Stimulated activated CD4-positive, alpha-beta T cell treated with anti-CD3 and anti-CD28 coated beads, Interleukin-12 subunit alpha, Interleukin-12 subunit beta, amount 100 ng/mL, for 24 hours (primary cell): ENCODE measurements at places on chromosomes 3 and 15.

DNA sequence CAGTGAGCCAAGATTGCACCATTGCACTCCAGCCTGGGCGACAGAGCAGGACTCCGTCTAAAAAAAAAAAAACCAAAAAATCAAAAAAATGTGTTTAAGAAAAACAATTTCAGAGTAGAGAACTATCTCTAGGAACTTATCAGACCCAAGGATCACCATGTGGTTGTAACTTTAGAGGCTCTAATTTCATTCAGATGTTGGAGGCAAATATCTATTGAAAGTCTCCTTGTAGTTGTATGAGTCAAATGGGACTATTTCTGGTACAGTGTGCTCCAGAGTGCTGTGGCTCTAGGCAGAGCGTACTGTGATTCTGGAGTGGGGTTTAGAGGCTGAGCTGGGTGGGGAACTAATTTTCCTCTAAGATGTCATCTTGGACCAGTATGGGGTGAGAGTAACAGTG, 398.7 kb downstream of the SHQ1 start:
- DNase-seq: no peak

- DNase-seq: no peak
These were observed 395.2 kb upstream of the TPM1 start for GRCh38 chr15:62647202-62647842.

GRCh38 chr3:47741925-47742324, 39.8 kb downstream of the SMARCC1 start:
- no peak for DNase-seq

DNA sequence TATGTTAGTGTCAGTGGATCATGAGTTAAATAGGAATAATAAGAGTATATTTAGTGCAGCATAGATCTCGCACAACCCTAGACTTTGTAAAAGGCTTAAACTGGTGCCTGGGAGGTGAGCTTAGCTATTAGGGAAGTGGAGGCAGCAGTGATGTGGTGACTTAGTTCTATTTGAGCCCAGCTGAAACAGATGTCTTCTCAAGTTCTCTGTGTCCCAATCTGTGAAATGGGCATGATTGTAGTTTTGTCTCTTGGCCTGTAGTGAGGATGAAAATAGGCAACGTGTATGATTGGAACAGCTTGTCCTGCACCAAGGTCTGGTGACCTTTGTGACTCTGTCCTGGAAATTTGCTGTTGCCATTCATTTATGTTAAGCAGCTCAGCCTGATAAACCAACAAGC, 34.7 kb downstream of the EBLN2 start:
- no peak for DNase-seq

- no peak for DNase-seq
These were observed 259.6 kb upstream of the PDZRN3 start for GRCh38 chr3:73884361-73884760.

- no peak for DNase-seq
These were observed 63.2 kb upstream of the SPPL2A start for GRCh38 chr15:50828610-50829206.

DNA sequence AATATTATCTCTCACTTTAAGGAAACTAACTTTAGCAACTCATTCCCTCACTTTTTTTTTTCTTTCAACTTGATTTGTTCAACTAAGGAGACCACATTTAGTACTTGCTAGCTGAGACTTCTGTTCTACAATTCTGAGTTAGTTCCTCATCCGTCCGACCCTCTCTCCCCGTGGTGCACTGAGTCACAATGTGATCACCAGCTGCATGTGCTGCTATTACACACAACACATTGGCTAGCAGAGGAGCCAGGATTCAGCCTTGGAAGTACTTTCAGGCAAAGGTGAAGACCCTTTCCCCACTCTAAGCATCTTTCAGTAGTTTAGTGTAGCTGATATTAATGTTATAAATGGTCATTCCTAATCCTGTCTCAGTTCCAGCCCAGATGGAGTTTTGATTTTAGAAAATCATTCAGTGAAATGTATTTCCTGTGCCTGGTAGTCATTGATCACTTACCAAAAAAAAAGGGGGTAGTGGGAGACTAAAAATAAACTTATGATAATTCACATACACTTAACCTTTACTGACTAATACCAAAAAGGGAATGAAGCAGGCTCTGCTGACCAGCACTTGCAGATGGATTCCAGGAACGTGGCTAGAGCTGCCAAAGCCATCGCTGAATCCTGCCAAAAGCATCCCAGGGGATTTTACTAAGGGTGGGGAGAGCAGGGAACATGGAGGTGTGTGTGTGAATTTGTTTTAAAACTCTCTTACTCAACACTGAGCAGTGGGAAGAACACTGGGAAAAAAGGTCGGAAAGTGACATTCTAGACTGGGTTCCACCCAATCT, 424.8 kb downstream of the LPP start:
- peak; percentile 8 for DNase-seq

- DNase-seq: no peak
These were observed 5.7 kb upstream of the THBS1 start for GRCh38 chr15:39575180-39575579.

- no peak for DNase-seq
These were observed 846.3 kb upstream of the ARPP21 start for GRCh38 chr3:34793057-34793456.

GRCh38 chr15:78000091-78000926, 77.2 kb downstream of the TBC1D2B start:
- DNase-seq: peak; percentile 60

DNA sequence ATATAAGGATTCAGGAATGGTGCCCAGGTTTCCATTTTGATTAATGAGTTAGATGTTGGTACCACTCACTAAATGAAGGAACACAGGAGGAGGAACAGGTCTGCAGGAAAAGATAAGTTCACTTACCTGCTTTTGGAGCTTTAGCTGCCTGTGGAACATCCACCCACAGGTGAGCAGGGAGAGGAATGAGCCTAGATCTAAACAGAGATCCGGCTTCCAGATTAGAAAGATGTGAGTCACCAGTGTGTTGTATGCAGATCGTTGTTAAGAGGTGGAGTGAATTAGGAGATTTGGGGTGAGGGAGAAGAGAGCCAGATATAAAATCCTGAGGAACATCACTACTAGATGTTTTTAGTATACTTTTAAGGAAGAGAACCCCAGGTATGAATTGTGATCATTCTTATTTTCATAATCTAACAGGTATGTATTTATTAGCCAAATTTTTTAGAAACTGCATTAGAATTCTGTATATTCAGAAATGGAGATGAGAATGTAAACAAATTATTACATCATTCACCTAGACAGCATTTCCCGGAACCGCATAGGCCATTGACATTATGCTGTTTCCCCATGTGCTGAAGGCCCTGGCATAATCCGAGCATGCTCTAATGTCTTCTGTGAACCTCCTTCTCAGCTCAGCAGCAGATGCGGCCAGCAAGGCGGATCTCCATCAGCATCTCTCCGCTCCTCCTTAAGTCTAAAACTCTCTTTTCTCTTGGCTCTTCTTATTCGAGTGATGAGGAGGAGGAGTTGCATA, 118.2 kb downstream of the KLHL25 start:
- no peak for DNase-seq

DNA sequence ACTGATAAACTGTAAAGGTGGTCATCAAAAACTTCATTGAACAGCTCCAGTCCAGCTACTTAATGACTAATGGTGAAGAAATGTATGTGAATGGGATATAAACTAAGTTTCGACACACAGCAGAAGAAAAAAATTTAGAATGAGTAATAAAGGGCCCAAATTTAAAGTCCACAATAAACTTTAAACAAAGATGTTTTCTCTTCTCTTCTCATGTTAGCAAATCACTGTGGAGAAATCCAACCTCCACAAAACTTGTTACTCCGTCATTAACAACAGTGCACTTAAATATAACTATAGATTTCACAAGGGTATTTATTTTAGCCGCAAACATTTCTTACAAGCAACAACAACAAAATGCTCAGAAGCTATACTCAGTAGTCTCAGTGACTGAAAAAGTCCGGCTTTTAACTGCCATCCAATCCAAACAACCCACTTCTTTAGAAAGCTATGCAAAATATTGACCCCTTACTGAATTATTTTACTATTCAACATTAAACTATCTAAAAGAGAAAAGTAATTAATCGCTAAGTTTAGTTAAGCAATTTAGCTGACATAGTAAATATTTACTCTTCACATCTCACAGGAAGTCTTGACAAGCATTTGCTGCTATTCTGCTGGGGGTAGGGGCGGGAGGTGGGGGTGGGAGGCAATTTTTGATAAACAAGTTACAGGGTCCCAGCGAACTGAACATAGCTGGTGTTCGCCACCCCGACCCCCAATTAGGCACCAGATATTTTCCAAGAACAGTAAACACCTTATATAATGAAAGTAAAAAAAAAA, 2.4 kb downstream of the IGF2BP2 start:
- no peak for DNase-seq

GRCh38 chr15:43230640-43231115, 9.9 kb upstream of the EPB42 start:
- no peak for DNase-seq
